ENCODE measurements at places on chromosomes 3 and 15. TPM values are rescaled to one million over a fixed set of nuclear protein-coding genes. Genes with fewer than 3 reads are reported as not detected.

The PTX3 gene
- 1.2 TPM for total RNA-seq

The VPS33B gene
- 18.0 TPM for total RNA-seq

The HYAL1 gene
- total RNA-seq: 29.4 TPM

DNA sequence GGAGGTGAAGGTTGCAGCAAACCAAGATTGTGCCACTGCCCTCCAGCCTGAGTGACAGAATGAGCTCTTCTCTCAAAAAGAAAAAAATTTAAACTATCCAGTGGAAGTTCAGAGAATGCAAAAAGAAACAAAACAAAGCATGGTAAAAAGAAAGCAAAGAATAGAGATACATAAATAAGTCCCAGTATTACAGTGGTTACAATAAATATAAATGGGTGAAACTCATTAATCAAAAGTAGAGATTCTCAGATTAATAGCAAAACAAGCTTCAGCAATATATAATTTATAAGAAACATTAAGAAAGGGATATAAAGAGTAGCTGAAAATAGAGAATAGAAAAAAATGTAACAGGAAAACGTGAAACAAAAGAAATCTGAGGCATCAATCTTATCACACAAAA is 23.6 kb upstream of the GHSR start:
- no peak for DNase-seq

GRCh38 chr3:48596676-48597407 is 1.7 kb upstream of the COL7A1 start:
- no peak for DNase-seq

DNA sequence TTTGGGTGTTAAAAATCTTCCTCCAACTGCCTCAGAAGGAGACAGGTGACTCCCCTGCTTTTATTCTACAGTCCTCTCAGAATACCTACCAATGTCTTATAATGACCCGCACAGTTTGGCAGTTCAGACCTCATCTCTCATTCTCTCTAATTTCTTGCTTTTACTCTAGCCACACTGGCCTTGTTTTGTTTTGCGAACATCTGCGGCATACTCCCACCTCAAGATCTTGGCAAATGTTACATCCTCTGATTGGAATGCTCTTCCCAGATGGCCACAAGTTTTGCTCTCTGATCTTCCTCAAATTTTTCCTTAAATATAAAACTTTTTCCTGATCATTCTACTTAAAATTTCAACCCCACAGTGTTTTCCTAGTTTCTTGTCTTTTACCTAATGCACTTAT is 94.1 kb downstream of the PLSCR2 start:
- DNase-seq: no peak
